Cortex of kidney (tissue), 1 donor: ENCODE measurements at places on chromosomes 12 and 14.

DNA sequence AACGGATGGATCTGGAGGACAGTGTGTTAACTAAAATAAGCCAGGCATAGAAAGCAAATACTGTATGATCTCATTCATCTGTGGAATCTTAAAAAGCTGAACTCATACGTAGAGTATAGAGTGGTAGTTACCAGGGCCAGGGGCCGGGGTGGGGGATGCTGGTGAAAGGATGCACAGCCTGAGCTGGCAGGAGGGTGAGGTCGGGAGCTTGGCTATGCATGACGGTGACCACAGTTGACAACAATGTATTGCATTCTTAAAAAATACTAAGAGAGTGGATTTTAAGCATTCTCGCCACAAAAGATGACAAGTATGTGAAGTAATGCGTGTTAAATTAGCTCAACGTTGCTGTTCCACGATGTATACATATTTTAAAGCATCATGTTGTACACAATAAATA, 351.3 kb downstream of the TMEM121 start:
- DNase-seq: no peak

DNA sequence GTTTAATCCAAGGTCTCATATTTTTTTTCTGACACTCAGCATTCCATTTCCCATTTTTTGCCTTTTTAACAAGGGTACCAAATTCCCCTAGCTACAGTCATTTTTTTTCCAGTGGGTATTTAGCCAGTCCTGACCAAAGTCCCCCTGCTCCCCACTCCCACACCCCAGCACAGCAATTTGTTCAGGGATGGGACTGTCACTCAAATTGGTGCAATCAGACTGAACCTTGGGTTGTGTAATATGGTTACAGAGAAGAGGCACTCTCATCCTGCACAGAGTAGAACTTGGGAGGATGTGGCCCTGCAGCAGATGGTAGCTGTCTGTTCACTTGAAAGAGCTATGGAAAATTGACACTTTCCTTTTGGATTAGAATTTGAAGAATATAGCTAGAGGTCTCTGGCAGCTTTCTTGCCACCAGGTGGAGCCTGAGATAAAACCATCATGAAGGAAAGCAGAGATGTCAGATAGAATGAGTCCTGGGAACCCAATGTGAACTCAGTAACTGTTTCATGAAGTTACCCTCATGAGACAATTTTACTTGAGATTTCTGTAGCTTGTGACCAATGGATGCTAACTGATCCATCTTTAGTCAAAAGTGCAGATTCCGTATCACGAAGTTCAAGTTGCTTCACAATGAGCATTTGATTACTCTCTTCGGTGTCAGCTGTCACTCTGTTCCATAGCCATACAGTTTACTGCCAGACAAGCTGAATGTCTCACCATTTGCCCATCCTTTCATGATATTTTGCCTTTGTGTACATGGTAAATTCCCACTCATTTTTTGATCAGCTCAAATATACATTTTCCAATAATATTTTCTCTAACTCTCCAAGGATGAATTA, 394.0 kb upstream of the SYT1 start:
- no peak for DNase-seq

DNA sequence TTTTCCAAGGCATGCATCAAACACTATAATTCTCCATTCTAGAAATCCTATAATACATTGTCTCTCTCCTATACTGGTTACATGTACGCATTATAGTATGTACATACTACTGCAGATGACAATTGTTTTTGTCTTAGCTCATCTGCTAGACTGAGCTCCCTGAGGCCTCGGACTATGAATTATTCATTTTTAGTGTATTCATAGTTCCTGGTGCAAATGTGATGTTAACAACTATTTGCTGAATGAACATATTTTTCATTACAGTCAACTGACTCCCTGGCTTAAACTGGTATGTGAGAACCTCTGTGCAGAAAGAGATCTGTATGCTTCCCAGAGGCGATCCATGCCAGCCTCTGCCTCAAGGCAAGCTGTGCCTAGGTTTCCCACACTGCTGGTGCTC, 91.8 kb upstream of the PARP11 start:
- DNase-seq: no peak

DNA sequence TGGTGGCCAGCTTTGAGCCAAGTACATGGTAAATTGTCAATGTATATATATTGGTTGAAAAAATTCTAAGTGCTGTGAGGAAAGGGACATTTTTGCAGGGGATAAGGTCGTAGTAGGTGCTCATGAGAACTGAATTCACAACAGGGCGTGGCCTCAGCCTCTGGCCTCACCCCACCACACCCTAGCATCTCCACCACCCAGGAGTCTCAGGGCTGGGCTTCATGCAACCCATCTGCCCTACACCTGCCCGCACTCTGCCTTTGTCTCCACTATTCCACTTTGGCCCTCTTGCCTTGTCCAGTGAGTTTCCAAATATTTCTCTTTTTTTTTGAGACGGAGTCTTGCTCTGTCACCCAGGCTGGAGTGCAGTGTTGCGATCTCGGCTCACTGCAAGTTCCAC, 22.1 kb upstream of the AQP2 start:
- no peak for DNase-seq

DNA sequence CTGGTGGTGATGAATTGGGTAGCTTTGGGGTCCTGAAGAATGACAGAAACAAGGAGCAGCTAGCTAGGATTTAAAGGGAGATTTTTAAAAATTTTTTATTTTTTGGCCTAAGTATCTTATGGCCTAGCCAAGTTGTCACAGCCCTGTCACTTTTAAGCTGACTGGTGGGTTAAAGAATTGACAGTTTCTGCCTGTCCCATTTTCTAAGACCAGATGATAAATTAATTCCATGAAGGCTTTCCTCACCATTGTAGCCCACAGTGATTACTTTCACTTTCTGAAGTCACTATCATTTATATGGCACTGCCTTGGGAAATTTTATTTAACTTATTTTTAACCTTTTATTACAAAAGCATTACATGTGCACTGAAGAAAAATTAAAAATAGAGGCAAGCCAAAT, 43.2 kb downstream of the BICDL1 start:
- DNase-seq: no peak
